ENCODE measurements at places on chromosomes 11 and 22.
A peak's percentile ranks its signal among the peaks of the same experiment; 100 is the strongest.

DNA sequence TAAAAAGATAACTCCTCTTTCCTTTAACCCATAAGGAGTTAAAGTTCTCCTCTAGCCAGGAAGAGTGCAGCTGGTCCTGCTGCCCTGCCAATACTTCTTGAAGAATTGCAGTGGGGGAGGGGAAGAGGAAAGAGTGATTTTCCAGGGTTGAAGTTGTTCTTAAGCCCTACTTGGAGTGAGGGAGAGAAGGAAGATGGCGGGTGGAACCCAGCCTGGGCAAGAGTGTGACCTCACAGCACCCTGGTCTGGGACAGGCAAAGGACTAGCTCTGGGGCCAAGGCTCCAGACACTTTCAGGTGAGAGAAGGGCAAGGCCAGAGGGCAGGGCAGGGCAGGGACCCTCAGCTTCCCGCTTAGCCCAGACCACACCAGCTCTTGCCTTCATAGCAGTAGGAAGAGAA, 6.6 kb downstream of the TNKS1BP1 start:
- DNase-seq = peak; percentile 8

- no peak for DNase-seq
Observed at GRCh38 chr11:96474263-96474662, 84.5 kb downstream of the JRKL start.

DNA sequence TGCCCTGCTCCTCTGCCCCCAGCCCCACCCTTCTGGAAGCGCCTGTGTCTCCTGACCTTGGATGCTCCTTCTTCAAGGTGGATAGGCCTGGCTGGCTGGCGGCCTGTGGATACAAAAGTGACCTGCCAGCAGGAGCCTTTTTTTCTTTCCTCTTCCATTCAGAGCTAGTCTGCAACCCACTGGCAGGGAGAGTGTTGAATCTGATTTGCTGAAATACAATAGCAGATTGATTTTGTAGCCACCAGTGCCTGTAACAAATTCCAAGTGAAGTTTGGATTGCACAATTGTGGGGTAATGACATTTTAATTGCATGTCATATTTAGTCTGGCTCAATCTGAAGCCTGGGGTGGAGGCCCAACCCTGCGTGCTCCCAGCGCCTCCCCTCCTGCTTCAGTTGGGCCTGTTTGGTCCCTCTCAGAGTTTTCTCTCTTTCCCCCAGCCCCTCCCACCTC, 97.2 kb downstream of the GRIK4 start:
- peak; percentile 60 for DNase-seq

DNA sequence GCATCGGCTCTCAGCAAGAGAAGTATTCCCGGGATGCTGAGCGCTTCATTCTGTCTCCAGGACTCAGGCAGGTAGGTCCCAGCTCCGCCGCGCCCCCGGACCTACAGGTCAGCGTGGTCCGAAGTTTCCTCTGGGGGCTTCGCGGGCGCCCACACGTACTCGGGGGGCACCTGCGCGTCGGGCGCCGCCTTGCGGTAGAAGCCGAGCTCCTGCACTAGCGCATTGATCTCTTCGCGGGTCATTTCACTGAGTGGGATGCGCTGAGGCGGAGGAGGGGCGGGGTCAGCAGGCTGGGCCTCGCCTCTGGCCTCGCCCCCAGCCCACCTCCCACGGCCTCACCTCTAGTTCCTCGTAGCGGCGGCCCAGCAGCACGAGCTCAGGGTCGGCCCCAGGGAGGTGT, 2.5 kb downstream of the SELENOM start:
- no peak for DNase-seq

DNA sequence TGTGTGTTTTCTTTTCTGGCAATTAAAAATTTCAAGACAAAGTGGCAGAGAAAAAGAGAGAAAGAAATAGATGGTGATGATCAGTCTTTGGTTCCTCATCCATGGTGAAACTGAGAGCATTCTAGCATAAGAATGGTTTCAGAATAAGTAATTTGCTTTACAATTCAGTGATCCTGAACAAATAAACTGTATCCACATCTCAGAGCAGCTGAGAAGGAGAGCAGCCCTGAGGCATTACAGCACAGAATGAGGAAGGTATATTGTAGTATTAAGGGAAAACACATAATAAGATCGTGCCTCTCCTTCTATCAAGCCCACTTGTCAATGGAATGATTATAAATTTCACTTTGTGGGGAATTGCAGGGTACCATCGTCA, 17.4 kb downstream of the LUZP2 start:
- DNase-seq = no peak

- DNase-seq = no peak
Observed at GRCh38 chr11:119051440-119052162, 5.4 kb downstream of the HYOU1 start.

Data from AG08395 (cell line).